ENCODE measurements at places on chromosomes 5 and 9. TPM values are rescaled to one million over a fixed set of nuclear protein-coding genes. Genes with fewer than 3 reads are reported as not detected.

TMEM203 gene
- 45.0 TPM for total RNA-seq

BNC2 gene
- 0.37 TPM for total RNA-seq

DBH gene
- total RNA-seq = not detected

SLC36A2 gene
- not detected for total RNA-seq

PSAT1 gene
- 226 TPM for total RNA-seq

TCF7 gene
- total RNA-seq = 17.8 TPM

ADAMTS2 gene
- total RNA-seq = 3.9 TPM

SHB gene
- 28.7 TPM for total RNA-seq

PFN3 gene
- not detected for total RNA-seq

ABITRAM gene
- 13.4 TPM for total RNA-seq

IL4 gene
- not detected for total RNA-seq

WWC1 gene
- total RNA-seq = 52.6 TPM

ADRA1B gene
- total RNA-seq = not detected

MEF2C gene
- total RNA-seq = 13.0 TPM

PCDHB15 gene
- 0.07 TPM for total RNA-seq

BTNL8 gene
- total RNA-seq = not detected

MAMDC2 gene
- 1.2 TPM for total RNA-seq

ZNF454 gene
- total RNA-seq = 0.61 TPM

Data from HCT116 (cell line).